Lung microvascular endothelial cell (primary cell): ENCODE measurements at places on chromosomes 6 and 20. TPM values are rescaled to one million over a fixed set of nuclear protein-coding genes. Genes with fewer than 3 reads are reported as not detected.

GRCh38 chr6:91970700-91971099 is 1383.8 kb upstream of the MAP3K7 start:
- DNase-seq = no peak

GRCh38 chr6:81996414-81996813 is 243.9 kb upstream of the TENT5A start:
- DNase-seq = no peak

GRCh38 chr6:1608222-1609040 is 1.3 kb upstream of the FOXC1 start:
- no peak for DNase-seq

The DOK5 gene
- 0.20 TPM in 1 of 2 replicates, not detected in the other for total RNA-seq

The NDUFAF5 gene
- total RNA-seq = 10.2 and 11.1 TPM in 2 replicates

The OOEP gene
- under 0.01 TPM in 1 of 2 replicates, not detected in the other for total RNA-seq

The DLL1 gene
- 3.0 and 3.9 TPM in 2 replicates for total RNA-seq

The PLEKHG1 gene
- 13.5 and 17.2 TPM in 2 replicates for total RNA-seq

The DHX16 gene
- 25.1 and 32.5 TPM in 2 replicates for total RNA-seq

- DNase-seq = no peak
Observed at GRCh38 chr6:83459663-83460062, 28.8 kb upstream of the ME1 start.

DNA sequence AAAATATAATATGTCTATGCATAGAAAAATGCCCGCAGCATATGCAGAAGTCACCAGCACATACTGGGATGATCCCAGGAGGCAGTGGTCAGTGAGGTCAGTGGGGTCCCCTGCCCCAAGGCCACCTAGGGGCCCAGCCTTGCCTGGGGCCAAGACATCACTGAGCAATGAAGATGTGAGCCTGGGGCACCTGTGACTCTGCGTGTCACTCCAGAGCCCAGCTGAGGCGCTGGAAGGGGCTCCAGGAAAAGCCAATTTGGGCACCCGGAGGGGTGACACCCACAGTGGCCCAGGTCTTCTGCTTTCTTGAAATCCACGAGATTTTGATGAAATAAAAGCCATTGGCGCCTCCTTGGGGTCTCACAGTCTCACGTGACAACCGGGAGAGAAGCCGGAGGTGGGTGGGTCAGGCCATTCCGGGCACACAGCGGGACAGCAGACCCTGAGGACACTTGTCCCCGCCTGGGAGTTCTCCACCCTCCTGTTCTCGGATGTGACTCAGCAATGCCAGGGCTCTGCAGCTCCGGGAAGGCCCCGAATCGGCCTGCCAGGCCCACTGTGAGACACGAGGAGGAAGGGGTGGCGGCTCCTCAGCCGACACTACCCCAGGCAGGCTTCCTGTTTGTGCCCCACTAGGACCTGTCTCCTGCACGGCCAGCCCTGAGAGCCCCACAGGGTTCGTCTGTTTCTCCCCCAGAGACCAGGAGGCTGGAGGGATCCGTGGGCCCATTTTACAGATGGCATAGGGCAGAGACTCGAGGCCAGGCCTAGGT is 24.4 kb upstream of the SLCO4A1 start:
- DNase-seq = no peak

DNA sequence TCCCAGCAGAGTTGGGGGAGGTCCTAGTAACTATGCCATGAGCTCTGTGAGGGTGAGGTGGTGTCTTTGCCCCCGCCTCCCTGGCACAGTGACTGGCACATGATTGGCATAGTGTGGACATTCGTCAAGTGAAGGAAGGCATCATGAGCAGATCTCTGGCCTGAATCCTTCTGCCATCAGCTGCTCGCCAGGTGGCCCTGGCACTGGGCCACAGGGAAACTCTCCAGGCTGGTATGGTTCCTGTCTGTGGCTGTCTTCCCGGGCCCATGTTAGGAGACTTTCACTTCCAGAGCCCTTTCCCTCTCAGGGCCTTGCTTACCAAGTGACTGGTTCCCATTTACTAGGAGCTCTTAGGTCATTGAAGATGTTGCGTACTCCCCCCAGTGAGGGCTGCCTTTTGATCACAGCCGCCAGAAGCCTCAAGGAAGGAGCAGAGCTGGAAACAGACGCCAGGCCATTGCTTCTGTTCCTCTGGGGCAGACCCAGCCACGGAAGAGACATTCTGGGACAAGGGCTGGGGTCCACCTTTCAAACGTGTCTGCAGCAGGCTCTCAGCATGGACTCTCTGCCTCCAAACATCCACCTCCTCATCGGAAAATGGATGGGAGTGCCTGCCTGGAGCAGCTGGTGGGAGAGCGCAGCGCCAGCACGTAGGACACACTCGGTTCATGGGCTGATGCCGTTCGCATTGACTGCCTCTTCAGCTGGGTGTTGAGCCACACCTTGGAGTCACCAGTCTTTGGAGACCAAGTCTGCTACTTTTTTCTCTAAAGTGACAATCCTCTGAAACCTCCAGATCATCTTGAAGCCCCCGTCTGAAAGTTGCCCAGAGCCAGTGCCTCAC is 67.2 kb downstream of the PTPN1 start:
- no peak for DNase-seq

The OR2J3 gene
- total RNA-seq = not detected in 2 replicates

- peak; percentile 51 for DNase-seq
Observed at GRCh38 chr6:29797135-29797534, 30.5 kb upstream of the HLA-G start.

GRCh38 chr6:168664956-168665355 is 224.0 kb downstream of the SMOC2 start:
- DNase-seq = no peak

DNA sequence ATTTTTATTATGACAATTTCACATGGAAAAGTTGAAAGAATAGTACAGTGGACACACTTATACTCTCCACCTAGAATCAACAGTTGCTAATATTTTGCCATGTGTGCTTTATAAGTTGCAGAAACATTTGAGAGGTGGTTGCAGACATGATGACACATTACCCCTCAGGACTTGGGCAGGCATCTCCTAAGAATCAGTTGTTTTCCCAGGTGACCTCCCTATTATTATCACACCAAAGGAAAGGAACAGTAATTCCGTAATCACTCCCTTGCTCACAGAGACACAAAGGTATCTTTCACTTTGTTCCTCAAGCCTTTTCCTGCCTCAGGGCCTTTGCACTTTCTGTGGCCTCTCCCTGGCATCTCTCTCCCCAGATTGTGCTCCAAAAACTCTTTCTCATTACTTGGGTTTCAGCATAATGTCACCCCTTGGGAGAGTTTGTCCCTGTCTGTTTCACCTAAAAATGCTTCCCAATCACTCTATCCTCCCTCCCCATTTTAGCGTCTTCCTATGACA is 5.9 kb upstream of the SULF2 start:
- DNase-seq = no peak

The ELOVL4 gene
- under 0.01 and 0.22 TPM in 2 replicates for total RNA-seq

- peak; percentile 45 for DNase-seq
Observed at GRCh38 chr6:160088069-160088783, 33.4 kb upstream of the SLC22A1 start.

GRCh38 chr20:21577551-21577950 is 63.7 kb upstream of the NKX2-2 start:
- DNase-seq = no peak

GRCh38 chr20:14951707-14952418 is 614.5 kb upstream of the FLRT3 start:
- peak; percentile 45 for DNase-seq

DNA sequence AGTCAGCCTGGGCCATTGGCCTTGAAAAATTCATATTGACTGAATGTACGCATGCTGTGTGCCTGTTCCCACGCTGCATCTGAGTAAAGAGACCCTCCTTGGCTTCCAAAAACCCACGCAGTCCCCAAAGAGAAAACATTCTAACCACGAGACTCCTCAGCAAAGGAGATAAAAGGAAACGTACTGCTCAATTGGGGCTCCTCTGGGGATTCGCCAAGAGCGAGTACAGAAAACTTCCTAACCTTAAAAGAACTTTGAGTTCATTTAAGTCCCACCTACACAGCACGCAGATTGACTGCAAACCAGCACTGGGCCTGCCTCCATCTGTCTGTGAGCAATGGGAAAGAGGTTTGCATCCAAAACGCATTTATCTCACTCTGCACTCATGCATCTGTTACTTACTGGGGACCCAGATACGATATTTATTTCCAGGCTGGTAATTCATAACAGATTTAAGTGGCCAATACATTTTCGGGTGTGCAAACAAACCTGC is 505.9 kb upstream of the CHD6 start:
- no peak for DNase-seq

The KCNK16 gene
- total RNA-seq = not detected in 2 replicates

- DNase-seq = peak; percentile 81
Observed at GRCh38 chr6:36340618-36341454, 4.1 kb upstream of the BNIP5 start.

GRCh38 chr6:34709386-34709785 is 12.8 kb upstream of the ILRUN start:
- DNase-seq = peak; percentile 38

GRCh38 chr6:81233990-81234389 is 518.5 kb downstream of the TENT5A start:
- no peak for DNase-seq

The UNC5CL gene
- under 0.01 TPM in 2 replicates for total RNA-seq

DNA sequence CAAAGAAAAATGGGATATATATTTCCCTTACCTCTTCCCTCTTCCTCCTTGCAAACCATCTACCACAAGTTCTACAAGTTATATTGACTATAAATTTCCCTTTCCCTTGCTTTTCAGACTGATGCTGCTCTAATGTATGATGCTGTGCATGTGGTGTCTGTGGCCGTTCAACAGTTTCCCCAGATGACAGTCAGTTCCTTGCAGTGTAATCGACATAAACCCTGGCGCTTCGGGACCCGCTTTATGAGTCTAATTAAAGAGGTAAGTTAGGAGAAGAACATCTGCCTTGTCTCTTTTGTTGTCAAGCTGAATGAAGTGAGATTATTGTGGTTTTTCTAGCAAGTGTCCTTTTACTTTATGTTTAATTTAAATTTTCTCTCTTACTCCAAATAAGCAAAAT is 406.0 kb downstream of the GRIK2 start:
- DNase-seq = no peak

GRCh38 chr20:32445539-32446273 is 87.6 kb downstream of the ASXL1 start:
- peak; percentile 57 for DNase-seq

GRCh38 chr20:461254-462198 is 807 bp downstream of the TBC1D20 start:
- DNase-seq = peak; percentile 64

DNA sequence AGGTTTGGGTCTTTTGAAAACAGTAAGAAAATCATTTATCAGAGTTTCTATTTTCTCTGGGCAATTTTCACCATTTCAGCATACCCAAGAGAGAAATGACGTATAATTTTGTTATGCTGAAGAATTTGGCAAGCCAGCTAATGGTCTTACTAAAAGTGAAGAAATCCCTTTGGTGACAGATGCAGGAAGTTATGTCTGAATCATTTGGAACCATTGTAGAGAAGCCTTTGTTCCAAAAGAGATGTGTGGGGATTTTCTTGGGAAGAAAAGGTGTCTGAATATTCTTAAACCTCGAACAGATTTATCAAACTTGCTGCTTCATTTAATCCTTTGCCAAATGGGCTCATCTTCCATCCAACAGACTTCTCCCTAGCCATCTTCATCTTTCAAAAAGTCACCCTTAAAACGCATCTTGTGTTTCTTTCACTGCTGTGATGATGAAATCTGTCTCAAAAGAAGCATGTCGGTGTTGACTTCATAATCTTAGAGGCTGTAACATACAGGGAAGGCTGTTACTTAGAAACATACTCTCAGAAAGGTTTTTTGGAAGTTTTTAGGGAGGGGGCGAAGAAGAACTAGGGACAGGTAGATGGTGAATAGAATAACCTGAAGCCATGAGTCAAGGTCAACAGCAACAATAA is 39.5 kb downstream of the CITED2 start:
- DNase-seq = peak; percentile 93

DNA sequence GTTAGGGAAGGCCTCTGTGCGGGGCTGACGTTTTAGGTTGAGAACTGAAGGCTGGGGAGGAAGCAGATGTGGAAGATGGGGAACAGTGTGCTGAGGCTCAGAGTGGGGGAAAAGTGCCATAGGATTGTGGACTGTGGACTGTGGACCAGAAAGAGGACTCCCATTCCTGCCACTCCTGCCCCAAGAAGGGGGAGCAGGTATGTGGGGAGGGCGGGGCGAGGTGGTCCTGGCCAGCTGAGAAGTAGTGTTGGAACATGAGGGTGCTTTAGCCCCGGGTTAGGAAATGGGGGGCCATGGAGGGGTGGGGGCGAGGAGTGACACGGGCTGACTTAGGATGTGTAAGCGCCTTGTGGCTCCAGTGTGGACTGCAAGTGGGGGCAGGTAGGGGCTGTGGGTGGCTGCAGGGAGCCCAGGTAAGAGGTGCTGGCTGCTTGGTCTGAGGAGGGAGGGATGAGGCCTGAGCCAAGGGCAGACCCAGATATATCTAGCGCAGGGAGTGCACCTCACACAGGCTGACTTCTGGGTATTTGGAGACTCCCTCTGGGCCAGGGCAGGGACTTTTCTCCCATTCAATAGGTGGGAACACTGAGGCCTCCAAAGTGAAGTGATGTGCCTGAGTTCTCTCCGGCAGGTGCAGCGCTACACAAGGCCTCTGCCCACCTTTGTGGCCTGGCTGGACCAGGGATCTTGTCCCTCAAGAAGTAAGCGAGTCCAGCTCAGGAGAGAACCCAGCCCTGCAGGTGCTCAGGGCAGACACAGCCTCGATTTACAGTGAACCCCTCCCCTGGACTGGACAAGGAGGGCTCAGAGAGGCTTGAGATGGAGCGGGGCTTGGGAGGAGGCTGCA is 76.6 kb upstream of the TOX2 start:
- DNase-seq = no peak

The CCN5 gene
- not detected in 2 replicates for total RNA-seq

The RIOK1 gene
- 11.8 and 25.2 TPM in 2 replicates for total RNA-seq
